ENCODE measurements at places on chromosomes 7 and 10.

- DNase-seq = no peak
Observed at GRCh38 chr10:128400564-128400963, 274.3 kb upstream of the MKI67 start.

DNA sequence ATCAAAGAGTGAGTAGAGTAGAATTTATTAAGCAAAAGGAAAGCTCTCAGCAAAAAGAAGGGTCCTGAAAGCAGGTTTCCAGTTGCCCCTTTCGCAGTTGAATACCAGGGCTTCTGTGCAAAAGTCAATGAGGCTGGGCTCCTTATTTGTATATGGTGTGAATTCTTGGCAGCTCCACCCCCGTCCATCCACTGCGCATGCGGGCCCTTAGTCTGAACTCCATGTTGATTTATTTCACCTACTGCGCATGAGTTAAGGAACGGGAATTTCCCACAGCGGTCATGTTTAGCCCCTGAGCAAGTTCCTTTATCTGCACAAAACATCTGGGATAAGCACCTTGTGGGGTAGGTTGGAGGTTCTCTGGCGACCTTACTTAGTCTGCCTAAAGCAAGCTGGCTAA lies 325.6 kb downstream of the ZWINT start:
- no peak for DNase-seq

- DNase-seq = no peak
Observed at GRCh38 chr7:140192620-140193019, 15.8 kb upstream of the KDM7A start.

- DNase-seq = peak; percentile 1
Observed at GRCh38 chr7:8418629-8419245, 14.7 kb upstream of the NXPH1 start.

DNA sequence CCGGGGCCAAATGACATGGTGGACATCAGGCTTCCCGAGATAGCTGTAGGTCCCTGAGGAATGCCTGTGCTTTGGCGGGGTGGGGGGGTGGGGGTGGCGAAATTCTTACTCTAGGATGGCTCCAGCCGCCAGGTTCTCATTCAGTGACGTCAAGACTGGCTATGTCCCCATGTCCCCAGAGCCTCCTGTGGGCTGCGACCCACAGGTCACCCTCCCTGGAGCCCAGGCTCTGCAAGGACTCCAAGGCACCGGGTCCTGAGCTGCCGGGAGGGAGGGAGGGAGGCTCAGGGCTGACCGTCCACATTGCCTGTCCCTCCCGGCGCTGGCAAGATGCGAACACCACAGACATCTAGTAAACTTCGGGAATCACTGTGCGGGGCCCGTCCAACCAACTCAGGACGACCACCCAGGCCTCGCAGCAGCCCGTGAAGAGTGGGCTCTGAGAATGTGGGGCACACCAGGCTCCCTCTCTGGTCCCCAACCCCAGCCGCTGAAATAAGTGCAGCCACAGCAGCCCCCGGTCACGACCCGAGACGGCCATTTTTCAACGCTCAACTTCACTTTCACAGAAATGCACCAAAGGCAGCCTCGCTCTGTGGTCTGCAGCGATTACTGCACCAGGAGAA lies 12.6 kb downstream of the GPR146 start:
- no peak for DNase-seq
